ENCODE measurements at places on chromosomes 4 and X. TPM values are rescaled to one million over a fixed set of nuclear protein-coding genes. Genes with fewer than 3 reads are reported as not detected.

- DNase-seq: no peak
Measured at GRCh38 chr4:80199947-80200346, 2.6 kb downstream of the PRDM8 start.

DNA sequence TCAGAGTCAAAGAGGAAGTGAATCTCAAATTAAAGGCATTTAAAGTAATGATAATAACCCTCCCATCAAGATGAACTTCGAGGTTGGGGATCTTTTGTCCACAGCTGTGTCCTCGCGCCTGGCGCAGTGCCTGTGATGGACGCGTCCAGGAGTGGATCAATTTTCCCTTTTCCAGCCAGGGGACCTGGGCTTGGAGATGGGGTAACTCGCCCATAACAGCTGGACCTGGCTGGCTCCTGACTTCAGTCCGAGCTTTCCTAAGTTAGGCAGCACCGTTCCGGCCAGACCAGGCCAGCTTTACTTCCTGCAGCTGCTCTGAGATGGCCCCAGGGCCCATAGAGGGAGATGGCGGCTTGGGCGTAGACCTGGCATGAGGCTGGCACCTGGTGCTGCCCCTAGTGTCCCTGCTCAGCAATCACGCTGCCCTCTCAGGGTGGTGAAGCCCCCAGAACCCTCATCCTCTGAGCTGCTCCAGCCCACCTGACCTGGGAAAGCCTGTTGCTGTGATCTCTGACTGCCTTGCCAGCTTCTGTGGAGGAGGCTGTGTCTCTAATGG is 23.9 kb downstream of the ADRA2C start:
- DNase-seq: no peak

GRCh38 chr4:86543560-86544309 is 50.4 kb upstream of the PTPN13 start:
- DNase-seq: no peak

GRCh38 chrX:133771086-133771646 is 214.2 kb downstream of the GPC3 start:
- no peak for DNase-seq

DNA sequence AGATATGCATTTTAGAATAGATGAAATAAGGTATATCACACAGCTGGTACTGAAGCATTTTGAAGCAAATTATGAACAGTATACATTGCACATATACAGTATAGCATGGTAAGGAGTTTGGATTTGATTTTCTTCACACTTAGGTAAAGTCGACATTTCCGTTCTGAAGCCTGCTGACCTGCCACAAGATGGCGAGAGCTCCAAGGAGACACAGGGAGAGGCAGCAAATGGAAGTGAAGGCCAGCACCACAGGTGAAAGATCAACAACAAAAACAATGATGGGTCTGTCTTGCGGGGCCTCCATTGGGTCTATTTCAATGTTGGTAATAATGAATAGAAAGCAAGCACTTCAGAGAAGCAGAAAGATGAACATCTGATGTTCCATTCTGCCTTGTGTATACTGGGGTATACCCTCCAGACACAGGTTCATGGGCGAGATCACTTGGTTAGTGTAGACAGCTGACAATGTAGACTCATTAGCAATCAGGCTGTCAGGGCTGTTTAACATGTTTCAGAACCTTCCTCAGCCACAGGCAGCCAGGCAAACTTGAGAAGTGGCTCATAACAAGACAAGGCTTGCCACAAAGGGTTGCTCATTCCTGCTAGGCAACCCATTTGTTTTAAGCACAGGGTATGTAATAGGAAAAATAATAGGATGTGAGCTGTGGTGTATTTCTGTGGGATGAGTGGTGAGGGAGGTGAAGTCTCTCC is 21.4 kb upstream of the NOX1 start:
- DNase-seq: no peak

GRCh38 chr4:6563935-6564645 is 10.9 kb upstream of the MAN2B2 start:
- no peak for DNase-seq

DNA sequence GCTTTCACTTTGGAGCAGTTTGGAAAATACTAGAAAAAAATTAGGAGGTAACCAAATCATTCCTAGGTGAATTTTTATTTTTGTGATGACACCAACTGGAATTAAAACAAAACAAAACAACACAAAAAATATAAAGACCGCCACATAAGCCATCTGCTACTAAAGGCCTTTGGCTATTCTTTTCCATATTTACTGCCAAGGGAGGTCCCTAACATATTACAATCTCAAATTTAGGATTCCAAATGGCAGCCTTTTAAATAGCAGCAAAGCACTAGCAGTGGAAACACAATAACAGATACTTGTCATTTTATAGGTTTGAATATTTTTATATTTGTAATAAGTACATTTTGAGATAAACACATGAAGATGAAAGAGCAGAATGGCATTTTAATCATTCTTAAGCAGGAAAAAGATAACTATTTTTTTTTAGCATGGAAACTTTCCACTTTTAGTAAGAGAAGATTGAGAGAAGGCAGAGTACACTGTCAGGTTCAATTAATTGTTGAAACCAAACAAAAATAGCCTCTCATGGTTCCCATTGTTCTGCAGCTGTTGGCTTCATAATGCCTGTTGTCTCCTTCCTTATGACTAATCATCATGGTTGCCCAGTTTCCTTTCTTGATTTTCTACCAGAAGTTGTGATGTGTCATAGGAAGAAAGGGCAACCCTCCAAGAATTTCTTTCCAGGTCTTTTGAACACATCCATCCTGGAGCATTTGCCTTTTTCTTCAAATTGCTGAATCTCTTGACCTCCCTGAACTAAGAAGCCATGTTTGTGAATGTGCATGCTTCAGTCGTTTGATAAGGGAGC is 219.0 kb upstream of the EMCN start:
- no peak for DNase-seq

GRCh38 chrX:109777749-109778148 is 44.7 kb upstream of the ACSL4 start:
- no peak for DNase-seq

DNA sequence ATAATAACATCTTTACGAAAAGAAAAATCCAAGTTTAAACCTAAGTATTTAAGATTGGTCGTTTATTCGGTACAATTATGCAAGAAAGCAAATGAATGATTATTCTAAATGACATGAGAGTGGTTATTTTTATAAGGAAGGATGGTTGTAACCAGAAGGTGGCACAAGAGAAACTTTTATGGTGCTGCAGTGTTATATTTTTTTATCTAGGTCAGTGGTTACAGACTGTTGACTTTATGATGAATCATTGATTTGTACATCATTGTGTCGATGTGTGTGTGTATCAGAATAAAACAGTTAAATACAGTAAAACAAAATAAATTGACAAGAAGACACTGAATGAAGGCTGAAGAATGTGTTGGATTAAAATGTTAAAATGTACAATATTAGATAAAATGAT is 9.8 kb downstream of the DCAF8L2 start:
- DNase-seq: no peak

GRCh38 chr4:70984589-70984988 is 8.9 kb upstream of the DCK start:
- DNase-seq: no peak

GRCh38 chr4:99329876-99330275 is 8.7 kb upstream of the ADH1B start:
- DNase-seq: no peak

GRCh38 chrX:108131471-108131870 is 39.9 kb downstream of the ATG4A start:
- DNase-seq: no peak

GRCh38 chr4:169009286-169010124 is 550 bp downstream of the CBR4 start:
- peak; percentile 3 for DNase-seq

GRCh38 chr4:151294833-151295496 is 18.0 kb downstream of the PRSS48 start:
- DNase-seq: no peak

DNA sequence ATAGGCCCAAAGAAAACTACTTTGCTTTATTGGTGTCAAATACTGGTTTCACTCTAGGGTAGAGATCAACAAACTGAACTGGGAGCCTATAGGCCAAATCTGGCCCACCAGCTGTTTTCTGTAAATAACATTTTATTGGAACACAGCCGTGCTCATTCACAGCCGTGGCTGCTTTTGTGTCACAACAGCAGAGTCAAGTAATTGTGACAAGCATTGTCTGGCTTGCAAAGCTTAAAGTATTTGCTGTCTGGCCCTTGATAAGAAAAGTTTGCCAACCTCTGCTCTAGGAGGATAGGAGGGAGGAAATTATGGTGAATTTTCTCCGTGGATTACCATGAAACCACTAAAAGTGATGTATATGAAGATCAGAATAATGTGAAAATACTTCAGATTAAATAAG is 53.4 kb downstream of the GPAT3 start:
- DNase-seq: no peak

DNA sequence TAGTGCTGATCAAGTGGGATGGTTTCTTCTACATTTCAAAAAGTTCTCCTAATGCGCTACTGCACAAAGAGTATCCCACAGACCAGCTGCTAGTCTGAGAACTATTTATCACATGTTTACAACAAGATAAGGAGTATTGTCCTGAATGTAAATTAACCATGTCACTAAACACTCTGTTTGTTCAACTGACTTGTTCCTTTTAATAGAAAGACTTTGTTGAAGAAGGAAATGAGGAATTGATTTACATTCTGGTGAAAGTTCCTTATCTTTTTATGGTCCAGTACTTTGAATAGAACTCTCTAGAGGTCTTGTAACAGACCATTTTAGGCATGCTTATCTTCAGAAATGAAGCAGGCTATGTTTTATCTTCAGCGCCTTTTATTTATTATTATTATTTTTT is 67.3 kb upstream of the IL13RA1 start:
- DNase-seq: no peak

DNA sequence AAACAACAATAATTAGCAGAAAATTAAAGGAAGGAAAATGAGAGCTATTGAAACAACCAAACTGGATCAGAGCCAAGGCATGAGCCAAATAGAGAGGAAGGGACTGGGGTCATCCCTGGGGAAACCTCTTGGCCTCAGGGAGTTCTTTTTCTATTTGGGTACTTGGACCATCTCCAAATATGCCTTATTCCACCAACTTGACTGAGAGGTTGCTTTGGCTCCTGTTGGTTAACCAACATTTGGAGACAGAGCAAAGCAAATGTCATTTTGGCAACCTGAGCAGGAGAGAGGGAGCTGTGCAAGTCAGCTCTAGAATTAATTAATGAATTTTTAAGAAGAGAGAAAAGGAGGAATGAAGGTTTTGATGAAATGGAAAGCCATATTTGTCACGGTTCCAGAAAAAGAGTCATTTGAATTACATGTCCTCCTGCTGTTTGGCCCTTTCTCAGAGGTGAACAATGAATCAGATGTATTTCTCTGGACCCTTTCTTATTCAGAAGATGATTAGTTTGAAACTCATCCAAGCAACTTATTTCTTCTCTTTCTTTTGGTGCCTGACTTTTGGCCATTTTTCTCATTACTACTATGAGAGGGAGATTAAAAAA is 119.1 kb downstream of the CNKSR2 start:
- no peak for DNase-seq

DNA sequence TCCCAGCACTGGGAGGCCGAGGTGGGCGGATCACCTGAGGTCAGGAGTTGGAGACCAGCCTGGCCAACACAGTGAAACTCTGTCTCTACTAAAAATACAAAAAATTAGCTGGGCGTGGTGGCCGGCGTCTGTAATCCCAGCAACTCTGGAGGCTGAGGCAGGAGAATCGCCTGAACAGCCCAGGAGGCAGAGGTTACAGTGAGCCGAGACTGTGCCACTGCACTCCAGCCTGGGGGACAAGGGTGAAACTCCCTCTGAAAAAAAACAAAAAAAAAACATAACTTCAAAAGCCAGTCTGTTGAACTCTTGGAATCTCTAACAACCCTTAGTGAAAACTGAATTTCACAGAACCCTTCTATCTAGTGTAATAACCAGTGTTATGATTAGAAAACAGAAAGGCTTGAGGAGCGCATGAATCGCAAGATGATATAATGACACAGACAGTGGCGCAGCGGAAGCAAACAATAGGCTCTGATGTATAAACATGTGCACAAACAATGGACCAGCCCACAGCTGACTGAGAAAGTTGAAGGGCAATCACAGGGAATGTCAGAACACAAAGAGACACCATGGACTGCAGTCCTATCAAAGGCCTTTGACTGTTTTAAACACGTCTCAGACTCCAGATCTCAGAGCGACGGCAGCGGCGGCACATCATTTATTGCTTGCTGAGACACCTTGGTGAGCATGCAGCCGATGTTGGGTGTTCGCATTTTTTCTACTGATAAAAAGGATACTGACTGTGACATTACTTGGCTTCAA is 81.6 kb downstream of the NSUN7 start:
- no peak for DNase-seq

- DNase-seq: no peak
Measured at GRCh38 chrX:17831255-17831654, 29.8 kb downstream of the RAI2 start.

DNA sequence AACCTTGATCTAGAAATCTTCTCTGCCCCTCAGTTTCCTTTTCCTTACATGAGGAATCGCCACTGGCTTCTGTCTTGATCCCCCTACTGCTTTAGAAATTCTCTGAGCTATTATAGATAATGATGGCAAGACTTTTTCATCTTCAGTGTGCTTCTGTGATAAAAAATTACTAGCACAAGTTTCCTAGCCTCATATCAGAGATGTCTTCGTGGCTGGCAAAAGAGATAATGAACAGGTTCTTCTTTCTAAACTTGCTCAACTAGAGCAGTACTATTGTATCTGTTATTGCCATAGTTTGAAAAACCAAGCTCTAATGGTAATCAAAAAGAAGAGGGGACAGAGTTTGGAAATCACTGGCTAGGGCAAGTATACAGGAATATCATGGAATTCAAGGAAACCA is 4.1 kb upstream of the PDGFC start:
- no peak for DNase-seq

DNA sequence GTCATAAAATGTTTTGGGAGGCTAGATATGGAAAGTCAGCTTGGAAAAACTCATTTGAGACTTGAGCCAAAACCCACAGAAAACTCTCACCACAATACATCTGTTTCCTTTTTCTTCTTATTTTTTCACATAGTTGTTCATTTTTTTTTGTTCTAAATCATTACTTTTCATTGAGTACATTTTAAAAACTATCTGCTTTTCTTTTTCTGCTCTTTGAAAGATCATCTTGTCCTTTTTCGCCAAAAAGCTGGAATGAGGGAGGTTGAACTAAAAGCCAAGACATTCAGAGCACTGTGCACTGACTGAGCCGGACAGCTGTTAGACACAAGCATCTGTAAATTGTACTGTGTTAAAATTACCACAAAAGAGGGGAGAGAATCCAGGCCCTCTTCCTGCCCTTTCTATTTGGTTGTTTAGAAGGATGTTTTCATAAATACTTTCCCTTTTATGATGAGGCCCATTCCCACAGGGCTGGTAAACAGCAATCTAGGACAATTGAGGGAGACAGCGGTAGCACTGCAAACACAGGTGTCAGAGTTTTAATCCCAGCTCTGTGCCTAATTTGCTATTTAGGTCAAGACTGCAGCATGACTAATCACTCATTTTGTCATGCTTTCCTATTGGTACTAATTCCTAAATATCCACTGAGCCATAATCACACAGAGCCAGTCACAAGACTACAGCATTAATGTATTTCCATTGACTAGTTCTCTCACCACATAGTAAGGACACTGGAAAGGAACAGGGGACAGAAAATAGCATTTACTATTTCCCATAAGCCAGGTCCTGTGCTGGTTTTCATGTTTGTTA is 7.3 kb upstream of the RNF150 start:
- no peak for DNase-seq

Gene DCAF4L1
- total RNA-seq: 0.14 TPM

Gene SORCS2
- 0.92 TPM for total RNA-seq

Gene C4orf17
- not detected for total RNA-seq

Gene TCEAL6
- not detected for total RNA-seq

Gene ESX1
- total RNA-seq: not detected

Gene GLA
- 17.6 TPM for total RNA-seq

Gene USP38
- total RNA-seq: 22.9 TPM

Gene KDR
- 10.0 TPM for total RNA-seq

Gene MAGED4
- total RNA-seq: 0.63 TPM

Gene BST1
- 15.7 TPM for total RNA-seq
